ENCODE measurements at places on chromosomes 7 and 10.

GRCh38 chr10:78769526-78769925 lies 299.2 kb upstream of the ZMIZ1 start:
- no peak for DNase-seq

GRCh38 chr7:78066599-78066998 lies 268.0 kb downstream of the PHTF2 start:
- no peak for DNase-seq

- peak; percentile 67 for DNase-seq
Measured at GRCh38 chr10:63699785-63700613, 178.8 kb downstream of the REEP3 start.

DNA sequence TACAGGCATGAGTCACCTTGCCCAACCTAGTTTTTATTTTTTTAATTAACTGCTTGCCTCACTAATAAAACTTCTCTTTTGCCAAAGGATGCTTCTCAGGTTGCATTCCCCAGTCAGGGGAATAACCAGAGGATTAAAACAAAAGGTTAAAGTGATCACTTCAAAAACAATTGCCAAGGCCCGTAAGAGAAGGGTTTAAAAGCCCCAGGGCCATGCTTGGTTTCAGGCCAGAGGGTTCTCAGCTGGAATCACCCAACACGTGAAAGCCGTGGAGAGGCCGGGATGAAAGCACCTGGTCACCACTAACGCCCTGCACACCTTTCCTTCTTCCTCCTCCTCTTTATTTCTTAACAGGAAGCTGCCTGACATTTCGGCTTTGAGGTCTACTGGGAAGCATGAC lies 587.5 kb downstream of the PTPRN2 start:
- no peak for DNase-seq

DNA sequence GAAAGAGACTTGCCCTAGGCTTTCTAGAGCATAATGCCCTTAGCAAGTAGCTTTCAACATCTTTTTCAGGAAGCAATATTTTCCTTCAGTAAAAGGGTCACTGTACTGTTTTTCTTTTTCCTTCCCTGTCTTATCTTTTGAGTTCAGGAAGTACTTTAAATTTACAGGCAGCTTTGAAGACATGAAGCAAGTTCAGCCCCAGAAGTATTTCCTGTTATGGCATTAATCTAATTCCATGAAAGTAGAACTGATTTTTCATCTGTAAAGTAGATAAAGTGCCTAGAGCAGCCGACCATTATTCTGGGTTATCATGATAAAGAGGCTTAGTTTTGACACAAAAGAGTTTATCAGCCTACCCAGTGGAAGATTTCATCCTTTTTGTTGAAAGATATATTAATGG lies 288.2 kb downstream of the ADK start:
- peak; percentile 49 for DNase-seq

- no peak for DNase-seq
Measured at GRCh38 chr10:33638891-33639290, 304.4 kb upstream of the NRP1 start.

DNA sequence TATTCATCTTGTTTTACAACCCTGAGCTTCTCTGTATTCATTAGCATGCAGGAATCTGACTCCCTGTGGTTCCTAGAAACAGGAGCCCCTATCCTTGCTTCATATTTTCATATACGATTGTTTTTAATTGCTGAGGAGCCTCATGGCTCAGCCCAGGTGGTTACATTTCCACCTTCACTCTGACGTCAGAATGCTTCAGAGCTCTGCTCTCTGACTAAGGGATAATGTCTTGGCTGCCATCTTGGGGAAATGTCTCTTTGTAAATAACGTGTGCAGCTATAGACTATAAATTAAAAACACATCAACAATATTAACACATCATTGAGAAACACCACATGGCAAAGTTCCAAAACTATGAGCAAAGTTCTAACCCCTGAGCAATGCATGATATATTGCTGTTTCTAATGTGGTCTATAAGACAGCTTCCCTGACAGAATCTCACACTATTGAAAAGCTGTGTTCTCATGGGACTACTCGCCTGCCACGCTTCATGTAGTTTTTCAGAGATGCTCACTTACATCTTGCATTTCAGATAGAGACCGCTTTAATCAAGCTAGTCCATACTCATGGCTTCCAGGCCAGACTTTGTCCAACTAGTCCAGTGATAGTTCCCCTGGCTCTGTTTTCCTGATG lies 227.0 kb downstream of the SORCS3 start:
- no peak for DNase-seq

- no peak for DNase-seq
Measured at GRCh38 chr10:69906425-69906824, 104.7 kb downstream of the COL13A1 start.

DNA sequence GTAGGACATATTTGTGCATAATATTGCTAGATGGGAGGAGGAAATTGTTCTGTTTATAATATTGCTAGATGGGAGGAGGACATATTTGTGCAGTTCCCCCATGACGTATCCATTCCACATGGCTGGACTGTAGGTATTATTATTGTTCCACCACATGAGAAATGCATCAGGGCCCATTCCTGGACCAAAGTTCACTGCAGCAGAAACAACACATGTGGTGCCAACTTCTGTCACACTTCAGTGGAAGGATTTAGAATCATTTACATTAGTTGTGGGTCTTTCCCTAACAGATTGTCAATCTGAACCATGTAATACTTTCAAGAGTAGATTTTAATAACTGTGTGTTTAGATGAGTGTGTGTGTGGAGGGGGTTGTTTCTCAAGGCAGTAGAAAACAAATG lies 32.7 kb upstream of the MACC1 start:
- no peak for DNase-seq

- DNase-seq = no peak
Measured at GRCh38 chr7:2008936-2009540, 223.7 kb downstream of the MAD1L1 start.

DNA sequence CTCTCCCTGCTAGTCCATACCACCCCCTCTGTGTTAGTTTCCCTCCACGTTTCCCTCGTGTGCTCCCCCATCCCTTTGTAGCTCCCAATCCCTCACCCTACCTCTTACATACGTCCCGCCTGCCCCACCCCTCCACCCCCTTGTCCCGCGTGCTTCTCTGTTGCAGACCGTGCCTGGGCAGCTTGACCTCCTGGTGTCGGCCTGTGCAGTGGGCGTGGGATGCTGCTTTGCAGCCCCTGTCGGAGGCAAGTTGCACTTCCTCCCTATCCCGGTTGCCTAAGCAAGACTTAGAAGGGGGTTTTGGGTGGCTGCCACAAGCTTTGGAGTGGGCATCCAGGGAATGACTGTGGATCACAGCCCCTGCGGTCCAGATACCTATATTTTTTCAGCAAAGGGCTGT lies 7.7 kb downstream of the CLCN1 start:
- DNase-seq = no peak

DNA sequence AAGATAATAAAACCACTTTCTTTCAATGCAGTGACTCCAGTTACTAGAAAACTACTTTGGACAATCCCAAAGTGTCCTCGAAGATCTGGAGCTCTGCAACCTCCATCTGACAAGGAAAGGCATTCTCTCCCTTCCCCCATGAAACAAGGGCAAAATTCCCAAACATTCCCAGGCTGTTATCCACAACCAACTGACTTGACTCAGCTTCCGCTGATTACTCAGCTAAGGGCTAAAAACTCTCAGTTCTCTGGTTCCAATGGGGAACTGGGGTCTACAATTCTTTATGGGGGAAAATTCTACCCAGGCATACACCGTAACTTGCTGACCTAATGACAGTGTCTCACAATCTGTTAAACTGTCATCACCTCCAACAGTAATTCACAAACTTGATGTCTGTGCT lies 48.4 kb downstream of the SFMBT2 start:
- no peak for DNase-seq

GRCh38 chr7:50367570-50367969 lies 63.1 kb downstream of the IKZF1 start:
- DNase-seq = no peak

- no peak for DNase-seq
Measured at GRCh38 chr7:81641873-81642272, 128.0 kb downstream of the HGF start.

- DNase-seq = no peak
Measured at GRCh38 chr10:64558094-64558835, 1037.1 kb downstream of the REEP3 start.

GRCh38 chr10:100007231-100008141 lies 2.3 kb downstream of the DNMBP start:
- no peak for DNase-seq

- no peak for DNase-seq
Measured at GRCh38 chr10:89846786-89847185, 145.4 kb downstream of the KIF20B start.

GRCh38 chr7:124765401-124766352 lies at the start of gene GPR37:
Gene GPR37 (minus strand): TSS chr7:124765792. CDS start chr7:124764976, 816 bp downstream.
- DNase-seq = peak; percentile 84

GRCh38 chr7:116493449-116493848 lies 6.1 kb upstream of the CAV2 start:
- no peak for DNase-seq

DNA sequence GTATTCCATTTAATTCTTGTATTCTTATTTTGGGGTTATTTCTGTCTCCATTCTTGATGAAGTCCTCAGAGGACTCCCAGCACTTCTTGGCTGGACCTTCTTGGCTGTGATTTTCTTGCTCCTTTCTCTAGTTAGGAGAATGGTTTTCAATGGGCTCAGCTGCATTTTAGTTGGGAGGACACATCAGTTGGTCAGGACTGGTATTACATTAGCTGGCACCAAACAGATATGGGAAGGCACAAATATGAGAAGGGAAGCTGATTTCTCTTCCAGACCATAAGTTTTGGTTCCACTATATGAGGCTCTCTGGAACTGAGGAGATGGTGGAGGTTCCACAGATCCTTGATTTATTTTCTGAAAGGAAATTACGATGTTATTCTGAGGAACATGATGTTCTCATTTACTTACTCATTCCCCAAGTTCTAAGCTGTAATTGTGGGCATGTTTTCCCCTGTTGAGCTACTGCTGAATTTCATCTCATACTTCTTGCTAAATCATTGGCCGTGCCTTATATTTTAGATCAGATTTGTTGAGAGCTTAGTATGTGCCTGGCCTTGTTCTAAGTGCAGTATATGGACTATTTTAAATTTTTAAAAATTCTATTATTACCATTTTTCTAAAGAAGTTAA lies 261.0 kb downstream of the THSD7A start:
- no peak for DNase-seq
